Caco-2 (cell line): ENCODE measurements at places on chromosomes 11 and 22. TPM values are rescaled to one million over a fixed set of nuclear protein-coding genes. Genes with fewer than 3 reads are reported as not detected.

Gene ACTN3
- 0.16 TPM in 1 of 2 replicates, not detected in the other for total RNA-seq

DNA sequence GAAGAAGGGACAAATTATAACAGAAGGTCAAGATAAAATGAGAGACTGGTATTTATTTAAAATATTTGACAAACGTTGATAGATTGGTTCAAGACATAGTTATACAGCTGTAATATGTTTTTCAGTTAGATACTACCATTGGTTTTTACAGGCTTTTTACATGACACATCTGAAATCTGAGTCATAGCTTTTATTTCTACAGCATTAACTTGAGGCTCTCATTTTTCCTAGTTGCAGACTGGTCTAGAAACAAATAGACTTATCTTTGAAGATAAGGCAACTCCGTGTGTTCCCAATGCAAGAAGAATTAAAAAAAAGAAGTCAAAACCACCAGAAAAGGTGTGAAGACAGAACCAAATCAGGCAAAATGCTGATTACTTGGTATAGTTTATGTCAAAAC lies 31.3 kb downstream of the CEP57 start:
- DNase-seq: no peak

Gene ENTHD1
- total RNA-seq: not detected in 2 replicates

Gene RNASEH2C
- total RNA-seq: 66.7 and 76.4 TPM in 2 replicates

DNA sequence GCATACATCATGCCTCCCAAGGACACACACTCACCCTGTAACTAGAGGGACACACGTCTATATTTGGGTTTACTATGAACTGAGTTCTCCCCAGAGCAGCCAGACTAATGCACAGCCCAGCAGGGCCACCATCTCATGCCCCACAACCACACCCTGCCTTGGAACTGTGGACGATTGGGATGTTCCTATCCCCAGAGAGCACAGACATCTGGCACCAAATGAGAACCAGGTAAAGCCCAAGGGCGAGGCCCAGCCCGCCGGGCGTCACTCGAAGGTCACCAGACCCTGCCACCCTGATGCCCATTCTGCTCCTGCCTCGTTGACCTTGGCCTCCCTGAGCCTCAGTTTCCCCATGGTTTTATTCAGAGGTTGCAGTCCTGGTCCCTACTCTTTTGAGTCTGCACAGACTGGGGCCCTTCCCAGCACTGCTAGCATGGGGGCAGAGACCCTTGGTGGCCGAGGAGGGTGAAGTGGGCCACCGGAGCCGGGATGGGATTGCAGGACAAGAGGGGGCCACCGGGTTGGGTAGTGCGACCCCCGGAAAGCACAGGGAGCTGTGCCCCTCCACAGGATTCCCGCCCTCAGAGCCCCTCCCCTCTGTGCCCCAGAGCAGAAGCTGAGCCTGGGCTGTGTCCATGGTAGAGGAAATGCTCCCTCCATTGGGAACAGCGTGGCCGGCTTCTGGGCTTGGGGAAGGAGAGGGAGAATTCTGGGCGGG lies 56.8 kb downstream of the IGLL5 start:
- no peak for DNase-seq

Gene FAM89B
- 24.0 and 26.9 TPM in 2 replicates for total RNA-seq
